Activated CD4-positive, alpha-beta T cell treated with anti-CD3 and anti-CD28 coated beads, Interleukin-2, Interleukin-4, amounts not matched to agents 100 ng/mL and 50 ng/mL, durations not matched to agents 16 hours and 8 hours (primary cell): ENCODE measurements at places on chromosomes 2 and 18.

- DNase-seq = no peak
Observed at GRCh38 chr18:10559553-10560451, 34.0 kb downstream of the NAPG start.

DNA sequence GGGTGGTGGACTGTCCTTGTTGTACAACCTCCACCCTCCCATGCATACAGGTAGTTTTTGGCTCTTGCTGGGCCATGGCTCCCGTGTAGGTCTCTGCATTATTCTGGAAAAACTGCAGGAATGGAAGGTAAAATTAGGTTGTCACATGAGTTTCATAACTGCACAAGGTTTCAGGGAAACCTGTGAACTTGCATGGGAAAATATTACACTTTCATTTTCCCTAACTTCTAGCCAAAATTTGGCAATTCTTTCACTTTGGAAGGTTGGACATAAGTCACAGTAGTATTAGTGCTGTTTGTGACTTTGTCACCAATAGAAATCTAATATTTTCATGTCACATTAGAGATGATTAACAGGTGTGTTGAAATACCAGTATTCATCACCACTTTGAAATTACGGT, 118.1 kb upstream of the MGAT5 start:
- DNase-seq = no peak

- DNase-seq = no peak
Observed at GRCh38 chr2:16400127-16400623, 265.5 kb downstream of the CYRIA start.

DNA sequence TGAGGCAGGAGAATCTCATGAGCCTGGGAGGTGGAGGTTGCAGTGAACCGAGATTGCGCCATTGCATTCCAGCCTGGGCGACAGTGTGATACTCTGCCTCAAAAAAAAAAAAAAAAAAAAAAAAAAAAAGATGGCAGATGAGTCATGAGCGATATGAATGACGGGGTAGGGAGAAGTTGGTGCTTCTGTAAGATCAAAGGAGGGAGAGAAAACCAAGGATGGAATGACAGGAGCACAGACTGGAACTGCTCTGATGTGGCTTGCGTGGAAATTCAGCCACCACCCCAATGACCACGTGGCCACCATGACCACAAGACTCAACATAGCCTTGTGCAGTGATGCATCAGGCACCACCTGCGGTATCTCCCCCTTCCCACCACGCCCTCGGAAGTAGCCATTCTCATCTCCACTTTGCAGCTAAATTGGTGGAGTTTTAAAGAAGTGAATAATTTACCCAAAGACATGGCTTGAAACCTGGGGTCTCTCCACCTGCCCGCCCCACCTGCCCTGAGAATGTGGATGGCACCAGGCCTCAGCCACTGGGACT, 96.0 kb downstream of the ACKR3 start:
- no peak for DNase-seq

- DNase-seq = no peak
Observed at GRCh38 chr18:66377291-66377690, 226.6 kb downstream of the CDH19 start.

- no peak for DNase-seq
Observed at GRCh38 chr2:226477221-226478108, 322.2 kb downstream of the IRS1 start.

DNA sequence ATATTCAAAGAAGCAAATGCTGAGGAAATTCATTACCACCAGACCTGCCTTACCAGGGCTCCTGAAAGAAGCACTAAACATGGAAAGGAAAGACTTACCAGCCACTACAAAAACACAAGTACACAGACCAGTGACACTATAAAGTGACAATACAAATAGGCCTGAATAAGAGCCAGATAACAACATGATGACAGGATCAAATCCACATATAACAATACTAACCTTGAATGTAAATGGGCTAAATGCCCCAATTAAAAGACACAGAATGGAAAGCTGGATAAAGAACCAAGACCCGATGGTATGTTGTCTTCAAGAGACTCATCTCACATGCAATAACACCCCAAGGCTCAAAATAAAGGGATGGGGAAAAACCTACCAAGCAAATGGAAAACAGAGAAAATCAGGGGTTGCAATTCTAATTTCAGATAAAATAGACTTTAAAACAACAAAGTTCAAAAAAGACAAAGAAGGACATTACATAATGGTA, 353.4 kb downstream of the LNPK start:
- no peak for DNase-seq

DNA sequence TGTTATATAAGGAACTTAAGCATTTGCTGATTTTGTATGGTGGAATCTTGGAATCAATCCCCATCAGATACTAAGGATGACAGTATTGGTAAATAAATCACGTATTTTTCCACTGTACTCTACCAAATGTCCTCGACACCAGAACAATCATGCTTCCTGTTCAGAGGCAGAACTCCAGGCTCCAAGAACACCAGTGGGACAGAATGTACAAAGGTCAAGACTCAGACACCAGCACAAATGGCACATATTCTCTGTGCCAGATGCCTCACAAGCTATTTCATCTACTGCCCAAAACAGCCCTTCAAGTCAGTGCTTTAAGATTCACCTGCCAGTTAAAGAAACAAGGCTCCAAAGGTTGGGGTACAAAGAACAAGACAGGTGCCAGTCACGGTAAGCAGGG, 420.5 kb downstream of the STK39 start:
- DNase-seq = no peak

GRCh38 chr2:43293744-43294695, 67.6 kb upstream of the ZFP36L2 start:
- DNase-seq = peak; percentile 92
